ENCODE measurements at places on chromosomes 2 and 18.
A peak's percentile ranks its signal among the peaks of the same experiment; 100 is the strongest.

GRCh38 chr2:134385195-134385594, 131.3 kb downstream of the MGAT5 start:
- no peak for DNase-seq

DNA sequence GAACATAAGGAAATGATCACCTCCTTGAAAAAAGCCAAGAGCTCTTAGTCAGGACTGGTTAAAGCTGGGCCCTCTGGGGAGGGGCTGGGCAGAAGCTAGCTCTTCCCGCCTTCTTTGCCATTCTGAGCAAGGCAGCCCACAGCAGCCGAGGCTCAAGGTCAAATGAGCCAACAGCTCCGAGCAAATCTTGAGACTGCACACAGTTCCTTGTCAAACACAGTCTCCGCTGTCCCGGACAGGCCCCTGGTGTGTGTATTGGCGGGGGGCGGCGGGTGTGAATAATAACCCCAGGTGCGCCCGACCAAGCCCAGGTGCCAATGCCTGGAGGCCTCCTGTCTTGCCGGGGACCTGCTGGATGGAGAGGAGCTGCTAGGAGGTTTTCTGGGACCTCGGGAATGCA, 46.4 kb upstream of the ACAA2 start:
- DNase-seq, result no peak

DNA sequence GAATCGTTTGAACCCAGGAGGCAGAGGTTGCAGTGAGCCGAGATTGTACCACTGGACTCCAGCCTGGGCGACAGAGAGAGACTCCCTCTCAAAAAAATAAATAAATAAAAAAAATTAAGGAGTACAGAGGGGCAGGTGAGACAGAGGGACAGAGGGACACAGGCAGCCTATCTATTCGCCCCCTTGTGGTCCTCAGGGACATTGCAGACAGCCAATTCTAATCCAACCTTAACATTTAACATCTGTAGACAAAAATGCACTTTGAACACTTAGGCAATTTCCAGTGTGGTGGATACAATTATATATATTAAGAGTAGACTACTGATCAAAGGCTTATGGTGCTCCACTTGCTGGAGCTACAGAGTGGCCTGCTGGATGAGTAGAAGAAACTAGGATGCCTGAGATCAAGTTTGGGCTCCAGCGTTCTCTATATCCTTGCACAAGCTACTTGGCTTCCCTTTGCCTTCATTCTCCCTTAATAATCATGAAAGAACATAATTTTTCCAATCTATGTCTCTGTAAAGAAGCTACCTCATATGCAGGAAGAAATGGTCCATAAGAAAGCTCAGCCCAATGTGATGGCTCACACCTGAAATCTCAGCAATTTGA, 8.2 kb upstream of the SMARCAL1 start:
- peak; percentile 59 for DNase-seq

- DNase-seq, result peak; percentile 30
These were observed 58.1 kb downstream of the MAP3K19 start for GRCh38 chr2:134988994-134989605.

DNA sequence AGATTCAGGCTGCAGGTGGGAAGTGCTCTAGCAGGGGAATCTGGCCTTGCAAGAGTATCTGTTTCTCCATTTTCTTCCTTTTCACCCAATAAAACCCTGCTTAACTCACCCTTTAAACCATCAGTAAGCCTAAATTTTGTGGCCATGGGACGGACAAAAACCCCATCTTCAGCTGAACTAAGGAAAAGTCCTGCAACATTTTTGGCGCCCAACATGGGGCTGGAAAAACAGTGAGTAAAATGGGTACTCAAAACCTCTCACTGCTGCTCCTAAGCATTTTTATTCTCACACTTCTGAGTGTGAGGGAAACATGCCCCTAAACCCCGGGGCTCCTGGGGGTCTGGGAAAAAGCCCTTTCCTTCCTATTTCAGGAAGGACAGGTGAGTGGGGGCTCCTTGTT, 414.3 kb downstream of the ZNF804A start:
- DNase-seq, result no peak

- no peak for DNase-seq
These were observed 53.8 kb upstream of the SPTBN1 start for GRCh38 chr2:54402350-54402749.

DNA sequence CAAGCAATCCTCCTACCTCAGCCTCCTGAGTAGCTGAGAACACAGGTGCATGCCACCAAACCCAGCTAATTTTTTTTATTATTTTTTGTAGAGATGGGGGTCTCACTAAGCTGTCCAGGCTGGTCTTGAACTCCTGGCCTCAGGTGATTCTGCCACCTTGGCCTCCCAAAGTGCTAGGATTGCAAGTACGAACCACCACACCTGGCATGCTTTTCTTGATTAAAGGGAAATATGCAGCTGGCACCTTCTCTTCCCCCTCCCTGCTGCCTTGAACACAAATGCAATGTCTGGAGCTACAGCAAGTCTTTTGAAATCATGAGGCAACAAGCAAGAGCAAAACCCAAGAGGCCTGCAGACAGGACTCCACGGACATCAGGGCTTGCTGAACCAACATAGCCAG, 26.8 kb upstream of the BIN1 start:
- no peak for DNase-seq

DNA sequence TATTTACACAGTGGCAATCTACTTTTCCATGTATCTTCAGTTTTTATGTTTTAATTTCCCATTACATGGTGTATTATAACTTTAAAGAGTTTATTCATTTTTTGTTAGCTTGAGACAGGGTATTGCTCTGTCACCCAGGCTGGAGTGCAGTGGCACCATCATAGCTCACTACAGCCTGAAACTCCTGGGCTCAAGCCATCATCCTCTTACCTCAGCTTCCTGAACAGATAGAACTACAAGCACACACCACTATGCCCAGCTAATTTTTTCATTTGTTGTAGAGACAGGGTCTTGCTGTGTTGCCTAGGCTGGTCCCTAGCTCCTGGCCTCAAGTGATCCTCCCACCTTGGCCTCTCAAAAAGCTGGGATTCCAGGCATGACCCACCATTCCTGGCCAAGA, 66.8 kb downstream of the COA5 start:
- no peak for DNase-seq

GRCh38 chr2:240136671-240137292, 677 bp upstream of the COPS9 start:
- DNase-seq, result peak; percentile 4

- no peak for DNase-seq
These were observed 27.6 kb upstream of the UBE2E3 start for GRCh38 chr2:180952731-180953336.

- DNase-seq, result no peak
These were observed 427.6 kb downstream of the BCL11A start for GRCh38 chr2:60125611-60126426.

GRCh38 chr2:160373666-160374065, 119.9 kb downstream of the RBMS1 start:
- DNase-seq, result peak; percentile 54

GRCh38 chr2:113257516-113258264, 21.0 kb downstream of the PAX8 start:
- peak; percentile 55 for DNase-seq

GRCh38 chr2:98583276-98583675, 25.0 kb downstream of the COA5 start:
- DNase-seq, result no peak

DNA sequence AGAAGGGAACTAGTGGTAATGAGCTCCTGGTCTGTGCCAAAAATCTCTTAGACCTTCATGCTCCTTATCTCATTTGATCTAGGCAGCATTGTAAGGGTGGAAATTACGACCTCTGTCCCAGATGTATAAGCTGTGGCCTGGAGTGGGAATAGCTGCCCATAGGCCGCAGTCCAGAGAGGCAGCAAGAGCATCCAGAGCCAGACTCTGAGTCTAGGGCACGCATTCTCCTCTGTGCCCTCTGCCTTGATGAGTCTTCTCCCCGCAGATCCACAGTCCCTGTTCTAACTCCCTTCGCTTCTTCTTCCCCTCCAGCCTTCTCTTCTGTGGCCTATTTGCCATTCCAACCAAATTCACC, 304.6 kb downstream of the MYCN start:
- no peak for DNase-seq

GRCh38 chr2:3130889-3131635, 246.6 kb downstream of the EIPR1 start:
- DNase-seq, result peak; percentile 1

- no peak for DNase-seq
These were observed 12.2 kb downstream of the PLB1 start for GRCh38 chr2:28507796-28508764.

DNA sequence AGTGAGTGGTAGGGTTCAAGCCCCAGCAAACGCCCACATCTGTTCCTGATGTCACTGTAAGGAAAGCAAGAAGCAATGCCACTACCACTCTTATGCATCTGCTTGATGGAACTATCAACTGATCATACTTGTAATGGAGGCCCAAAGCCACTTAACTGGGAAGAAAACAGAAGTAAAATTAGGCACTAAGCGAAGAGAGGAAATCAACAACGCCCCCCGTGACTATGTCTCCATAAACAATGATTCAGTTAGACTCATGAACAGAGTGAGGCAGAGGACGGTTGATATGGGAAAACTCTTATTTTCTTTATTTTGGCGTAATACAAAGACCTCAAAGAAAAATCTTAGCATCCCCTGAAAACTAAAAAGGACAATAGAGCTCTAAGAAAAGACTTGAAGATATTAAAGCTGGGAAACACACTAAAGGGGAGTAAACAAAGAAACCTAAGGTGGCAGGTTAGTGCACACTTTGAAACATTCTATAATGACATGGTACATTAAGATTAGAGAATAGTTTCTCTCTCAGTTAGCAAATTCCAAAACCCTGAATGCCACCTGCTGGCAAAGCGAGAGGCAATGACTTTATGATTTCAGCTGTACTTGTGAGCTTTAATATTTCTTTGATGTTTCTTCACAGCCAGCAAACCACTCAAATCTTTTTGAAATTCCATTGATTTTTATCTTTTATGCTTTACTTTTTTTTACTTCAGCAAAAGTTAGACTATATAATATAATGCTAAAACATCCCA, 86.5 kb downstream of the LRP2 start:
- DNase-seq, result peak; percentile 41

- no peak for DNase-seq
These were observed 7.6 kb downstream of the RFX8 start for GRCh38 chr2:101467306-101467705.

- no peak for DNase-seq
These were observed 13.8 kb downstream of the GRHL1 start for GRCh38 chr2:9965119-9965822.

GRCh38 chr18:80231151-80231550, 16.2 kb downstream of the PARD6G start:
- DNase-seq, result no peak

- DNase-seq, result no peak
These were observed 82.9 kb upstream of the CCDC85A start for GRCh38 chr2:56100791-56101312.

GRCh38 chr2:60852282-60852860, 29.0 kb upstream of the REL start:
- DNase-seq, result peak; percentile 77

GRCh38 chr2:176291809-176292283, 22.6 kb downstream of the MTX2 start:
- DNase-seq, result no peak

DNA sequence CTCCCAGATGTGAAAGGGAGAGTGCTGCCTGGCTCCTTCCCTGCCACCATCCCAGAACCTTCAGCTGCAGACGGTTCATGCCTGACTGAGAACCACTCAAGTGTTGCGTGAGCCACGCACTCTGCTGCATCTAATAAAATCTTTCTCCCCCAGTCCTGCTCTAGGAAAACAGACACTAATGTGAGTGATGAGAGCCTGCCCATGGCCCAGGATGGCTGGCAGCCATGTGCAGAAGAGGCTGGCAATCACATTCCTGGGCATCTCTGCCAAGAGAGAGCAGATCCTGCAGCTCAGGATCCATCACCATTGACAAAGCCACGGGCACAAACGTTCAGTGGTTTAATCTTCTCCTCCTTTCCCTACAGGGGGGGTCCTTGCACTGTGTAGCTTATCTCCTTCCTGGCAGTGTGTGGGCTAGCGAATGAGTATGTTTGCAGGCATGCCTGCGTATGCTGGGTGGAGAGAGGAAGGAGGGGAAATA, 477.5 kb downstream of the SLC4A3 start:
- no peak for DNase-seq

- no peak for DNase-seq
These were observed 708.4 kb downstream of the SATB2 start for GRCh38 chr2:198749364-198749763.

DNA sequence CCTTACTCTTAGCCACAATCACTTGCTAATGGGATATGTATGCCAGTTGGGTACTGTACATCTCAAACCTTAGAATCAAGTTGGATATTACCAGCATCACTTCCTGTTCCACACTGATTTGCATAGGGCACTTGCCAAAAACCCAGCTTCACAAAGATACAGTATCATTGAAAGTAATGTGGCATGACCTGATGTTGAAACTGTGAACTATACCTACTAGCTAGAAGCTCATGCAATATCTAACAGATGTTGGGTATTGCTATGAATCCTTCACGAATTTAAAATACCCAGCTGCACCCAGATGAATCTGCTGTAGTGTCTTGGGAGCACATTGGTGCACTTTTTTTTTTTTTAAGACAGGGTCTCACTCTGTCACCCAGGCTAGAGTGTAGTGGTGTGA, 6.5 kb upstream of the STAMBP start:
- DNase-seq, result no peak

DNA sequence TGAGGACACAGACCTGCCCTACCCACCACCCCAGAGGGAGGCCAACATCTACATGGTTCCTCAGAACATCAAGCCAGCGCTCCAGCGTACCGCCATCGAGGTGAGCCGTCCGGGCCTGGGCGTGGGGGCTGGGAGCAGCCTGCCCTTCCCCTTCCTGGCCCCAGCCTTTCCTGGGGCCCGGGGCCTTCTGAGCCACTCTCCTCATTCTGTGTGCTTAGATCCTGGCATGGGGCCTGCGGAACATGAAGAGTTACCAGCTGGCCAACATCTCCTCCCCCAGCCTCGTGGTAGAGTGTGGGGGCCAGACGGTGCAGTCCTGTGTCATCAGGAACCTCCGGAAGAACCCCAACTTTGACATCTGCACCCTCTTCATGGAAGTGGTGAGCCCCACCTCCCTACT, 157.9 kb downstream of the DYSF start:
- DNase-seq, result no peak

DNA sequence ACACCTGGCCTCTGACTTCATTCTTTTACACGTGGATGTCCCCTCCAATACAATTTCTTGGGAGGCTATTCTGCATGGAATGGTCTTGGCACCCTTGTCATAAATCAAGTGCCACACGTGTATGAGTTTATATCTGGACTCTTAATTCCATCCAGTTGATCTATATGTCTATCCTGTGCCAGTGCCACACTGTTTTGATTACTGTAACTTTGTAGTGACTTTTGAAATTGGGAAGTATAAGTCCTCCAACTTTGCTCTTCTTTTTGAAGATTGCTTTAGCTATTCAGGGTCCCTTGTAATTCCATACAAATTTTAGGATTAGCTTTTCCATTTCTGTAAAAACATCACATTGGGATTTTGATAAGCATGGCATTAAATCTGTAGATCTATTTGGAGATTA, 43.5 kb downstream of the HS1BP3 start:
- no peak for DNase-seq
